ENCODE measurements at places on chromosomes 11 and 22. TPM values are rescaled to one million over a fixed set of nuclear protein-coding genes. Genes with fewer than 3 reads are reported as not detected.

GRCh38 chr11:96265972-96266371 is 77.0 kb downstream of the MAML2 start:
- no peak for DNase-seq

DNA sequence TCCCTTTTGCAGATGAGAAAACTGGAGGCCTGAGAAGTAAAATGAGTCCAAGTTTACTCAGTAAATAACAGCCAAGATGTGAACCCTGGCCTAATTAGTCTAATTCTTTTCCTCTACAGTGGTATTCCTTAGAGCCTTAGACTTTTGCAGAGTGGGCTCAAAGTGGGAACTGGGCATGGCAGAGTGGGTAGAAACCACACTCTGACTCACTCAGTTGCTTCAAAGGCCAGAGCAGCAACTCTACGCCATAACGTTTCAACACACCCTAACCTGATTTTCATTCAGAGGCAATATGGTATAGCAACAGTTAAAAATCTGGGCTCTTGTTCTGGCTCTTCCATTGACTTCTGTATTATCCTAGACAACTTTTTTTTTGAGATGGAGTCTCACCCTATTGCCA is 2.8 kb downstream of the THRSP start:
- DNase-seq, result no peak

GRCh38 chr22:46043339-46043738 is 66.4 kb upstream of the WNT7B start:
- no peak for DNase-seq

- DNase-seq, result no peak
Observed at GRCh38 chr11:45864041-45864440, 16.8 kb downstream of the CRY2 start.

- DNase-seq, result peak; percentile 54
Observed at GRCh38 chr11:128555606-128556005, 31.8 kb downstream of the ETS1 start.

GRCh38 chr22:26127556-26127955 is 41.7 kb upstream of the SEZ6L start:
- DNase-seq, result no peak

- no peak for DNase-seq
Observed at GRCh38 chr11:8213376-8213775, 44.6 kb upstream of the RIC3 start.

GRCh38 chr11:108805030-108805429 is 140.2 kb downstream of the DDX10 start:
- DNase-seq, result no peak

DNA sequence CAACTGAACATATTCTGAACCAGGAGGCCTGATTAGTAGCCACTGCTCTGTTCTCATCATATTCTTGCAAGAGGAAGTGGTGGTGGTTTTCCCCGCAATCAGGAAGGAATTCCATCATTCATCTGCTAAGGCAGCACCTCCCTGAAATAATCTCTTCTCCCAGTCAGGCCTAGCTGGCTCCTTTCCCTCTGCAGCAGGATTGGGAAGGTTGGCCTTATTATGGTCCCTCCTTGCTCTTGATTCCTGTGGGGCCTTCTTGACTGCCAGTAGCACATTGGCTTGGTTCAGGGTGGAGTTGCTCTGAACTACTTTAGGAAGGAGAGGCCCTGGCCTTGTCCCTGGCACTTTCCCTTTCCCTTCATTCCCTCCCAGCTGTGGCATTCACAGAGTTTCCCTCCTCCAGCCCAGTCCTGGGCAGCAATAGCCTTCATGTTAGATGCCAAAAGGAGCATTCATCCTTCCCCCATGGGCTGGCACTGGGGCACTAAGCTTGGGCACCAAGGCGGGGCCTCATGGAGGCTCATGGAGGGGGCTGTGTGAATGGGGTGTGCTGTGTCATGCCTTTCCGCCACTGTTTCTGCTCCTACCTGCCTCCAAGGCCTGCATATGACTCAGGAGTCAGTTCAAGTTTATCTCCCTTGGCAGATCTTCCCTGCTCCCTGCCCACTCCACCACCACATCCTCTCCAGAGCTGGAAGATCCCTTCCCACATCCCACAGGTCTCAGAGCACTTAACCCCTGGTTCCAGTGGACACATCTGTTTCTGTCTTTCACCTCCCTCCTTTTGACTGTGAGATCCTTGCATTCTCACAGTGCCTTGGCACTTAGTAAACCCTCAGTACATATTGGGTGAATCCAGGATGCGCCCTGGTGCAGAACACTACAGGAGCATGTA is 27.6 kb upstream of the CD44 start:
- peak; percentile 100 for DNase-seq

GRCh38 chr11:110106713-110107274 is 13.6 kb downstream of the ZC3H12C start:
- no peak for DNase-seq

DNA sequence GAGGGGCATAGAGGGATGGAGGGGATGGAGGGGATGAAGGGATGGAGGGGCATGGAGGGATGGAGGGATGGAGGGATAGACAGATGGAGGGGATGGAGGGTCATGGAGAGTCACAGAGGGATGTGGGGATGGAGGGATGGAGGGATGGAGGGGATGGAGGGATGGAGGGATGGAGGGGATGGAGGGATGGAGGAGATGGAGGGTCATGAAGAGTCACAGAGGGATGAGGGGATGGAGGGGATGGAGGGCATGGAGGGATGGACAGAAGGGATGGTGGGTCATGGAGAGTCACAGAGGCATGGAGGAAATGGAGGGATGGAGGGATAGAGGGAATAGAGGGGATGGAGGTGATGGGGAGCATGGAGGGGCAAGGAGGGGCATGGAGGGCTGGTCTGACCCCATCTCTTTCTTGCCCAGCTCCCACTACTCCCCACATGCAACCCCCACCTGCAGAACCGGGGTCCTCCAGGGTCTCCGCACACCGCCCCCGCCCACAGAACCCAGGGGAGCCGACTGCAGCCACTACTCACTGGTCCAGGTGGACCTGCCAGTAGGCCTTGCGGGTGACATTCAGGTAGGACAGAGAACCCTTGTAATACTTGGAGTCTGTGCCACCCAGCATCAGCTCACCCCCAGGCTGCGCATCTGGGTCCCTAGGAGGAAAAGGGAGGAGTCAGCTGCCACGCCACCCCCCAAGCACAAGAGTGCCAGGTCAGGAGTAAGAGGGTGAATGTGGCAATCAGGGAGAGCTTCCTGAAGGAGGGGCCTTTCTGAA is 4.2 kb upstream of the IFITM10 start:
- no peak for DNase-seq

DNA sequence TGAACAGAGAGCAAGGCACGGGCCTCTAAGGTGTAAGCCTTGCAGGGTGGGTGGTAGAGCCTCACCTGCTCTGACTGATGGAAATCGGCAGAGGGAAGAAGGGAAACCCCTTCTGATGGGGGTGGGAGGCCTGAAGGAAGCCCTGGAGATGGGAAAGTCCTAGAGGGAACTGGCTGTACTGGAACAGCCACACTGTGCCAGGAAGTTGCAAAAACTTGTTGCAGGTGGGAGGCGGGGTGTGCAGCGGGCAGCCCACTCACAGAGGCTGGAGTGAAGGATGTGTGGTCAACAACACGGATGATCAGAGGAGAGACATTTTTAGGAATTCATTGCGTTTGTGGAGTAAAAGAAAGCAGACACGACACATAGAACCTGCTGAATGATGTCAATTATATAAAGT is 91.3 kb downstream of the ZC3H12C start:
- DNase-seq, result no peak

DNA sequence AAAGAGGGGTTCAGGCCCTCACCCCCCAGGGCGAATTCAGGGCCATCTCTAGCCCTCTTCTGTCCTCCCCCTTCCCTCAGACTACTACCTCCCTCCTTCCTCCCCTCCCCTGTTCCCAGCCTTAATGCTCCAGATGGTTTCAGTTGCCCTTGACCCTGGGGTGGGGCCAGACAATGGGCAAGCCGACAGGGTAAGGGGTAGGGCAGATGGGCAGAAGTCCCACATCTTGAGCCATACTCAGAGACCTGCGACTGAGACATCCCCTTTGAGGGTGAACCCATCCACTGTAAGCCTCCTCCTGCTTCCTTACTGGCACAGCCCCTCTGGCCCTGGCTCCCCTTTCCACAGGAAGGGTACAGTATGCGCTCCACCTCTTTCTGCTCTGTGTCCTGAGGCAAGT is 1.9 kb downstream of the RHBDD3 start:
- DNase-seq, result no peak

GRCh38 chr11:58774164-58774593 is 42.4 kb upstream of the GLYAT start:
- DNase-seq, result no peak

DNA sequence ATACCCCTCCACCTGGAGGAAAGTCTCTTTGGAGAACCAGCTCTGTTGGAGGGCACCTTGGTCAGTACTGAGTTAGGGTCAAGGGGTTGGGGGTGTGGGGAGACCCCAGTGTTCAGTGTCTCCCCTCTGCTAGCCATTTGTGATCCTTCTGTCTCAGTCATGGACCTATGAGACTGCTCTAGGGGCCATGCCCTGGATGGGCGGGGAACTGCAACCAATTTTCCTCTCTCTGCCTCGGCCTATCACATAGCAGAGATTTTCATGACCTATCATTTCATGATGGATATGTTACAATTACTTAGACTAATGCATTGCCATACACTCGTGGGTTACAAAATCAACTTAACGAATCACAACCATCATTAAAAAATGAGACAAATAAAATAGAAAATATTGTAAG is 7.4 kb downstream of the OTOG start:
- no peak for DNase-seq

- DNase-seq, result no peak
Observed at GRCh38 chr22:24145446-24146193, 35.7 kb upstream of the SUSD2 start.

- DNase-seq, result no peak
Observed at GRCh38 chr11:75205564-75206020, 35.0 kb upstream of the TPBGL start.

DNA sequence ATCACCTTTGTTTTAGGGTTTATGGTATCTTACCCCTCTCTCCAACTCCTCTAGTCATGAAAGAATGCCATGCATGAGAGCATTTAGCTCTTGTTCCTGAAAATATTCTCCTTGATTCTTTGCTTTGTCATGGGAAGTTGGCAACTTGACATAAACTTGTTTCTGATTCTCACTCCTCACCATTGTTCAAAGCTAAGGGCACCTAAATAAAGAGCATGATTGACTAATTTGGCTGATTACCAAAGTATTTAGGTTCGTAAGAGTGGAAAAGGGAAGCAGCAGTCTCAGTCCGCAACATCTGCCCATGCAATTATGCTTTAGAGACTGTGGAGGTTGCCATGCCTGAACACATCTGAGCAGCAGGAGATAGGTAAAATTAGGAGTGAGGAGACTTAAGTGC is 26.4 kb downstream of the OR52K1 start:
- no peak for DNase-seq

DNA sequence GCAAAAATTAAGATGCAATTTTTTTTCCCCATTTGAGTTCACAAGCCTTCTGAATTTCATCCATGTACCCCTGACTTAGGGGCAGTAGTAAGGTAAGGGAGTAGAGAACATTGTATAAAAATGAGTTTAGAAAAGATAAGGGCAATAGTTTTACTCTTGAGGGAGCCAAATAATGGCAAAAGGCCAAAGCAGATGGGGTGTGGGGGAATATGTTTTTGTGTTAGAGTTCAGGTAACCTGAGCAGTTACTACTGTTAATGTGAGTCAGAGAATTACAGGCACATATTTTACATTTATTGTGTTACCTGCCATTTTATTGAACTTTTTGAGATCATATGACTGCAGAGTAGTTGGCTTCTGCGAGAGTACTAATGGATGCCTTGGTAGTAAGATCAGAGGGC is 3.1 kb downstream of the EED start:
- DNase-seq, result no peak

GRCh38 chr11:11454671-11455223 is 101.7 kb upstream of the CSNK2A3 start:
- DNase-seq, result no peak

GRCh38 chr11:115378557-115378956 is 125.7 kb downstream of the CADM1 start:
- no peak for DNase-seq

DNA sequence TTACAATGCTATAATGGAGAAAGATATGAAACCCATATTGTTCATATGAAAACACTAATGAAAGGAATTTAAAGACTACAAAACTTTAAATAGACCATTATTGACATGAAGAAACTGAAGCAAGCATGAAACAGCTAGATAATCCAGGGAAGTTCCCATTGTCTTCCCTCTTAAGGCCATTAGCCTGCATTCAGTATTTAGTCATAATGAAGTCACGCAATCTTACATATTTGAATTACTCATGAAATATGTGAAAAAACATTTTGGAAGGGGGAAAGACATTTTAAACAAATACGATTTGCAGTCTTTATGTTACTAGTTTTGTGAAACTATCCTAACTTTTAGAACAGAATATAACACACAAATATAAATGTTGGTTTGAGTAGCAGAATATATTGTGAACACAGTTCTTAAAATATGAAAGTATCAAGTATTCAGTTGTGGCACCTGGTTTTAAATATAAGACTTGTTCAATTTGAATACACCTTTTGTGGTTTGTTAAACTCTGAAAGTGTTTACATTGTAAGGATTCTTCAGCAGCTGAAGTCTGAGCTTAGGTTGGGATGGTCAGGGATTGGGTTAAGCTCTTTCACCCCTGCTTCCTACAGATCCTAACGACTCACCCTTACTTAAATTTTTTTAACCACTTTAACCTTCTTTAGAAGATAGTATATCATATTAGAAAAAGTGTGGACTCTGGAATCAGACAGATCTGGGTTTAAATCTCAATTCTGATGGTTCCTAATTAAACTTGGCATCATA is 500.3 kb upstream of the TENM4 start:
- no peak for DNase-seq

Gene BTG4
- not detected for total RNA-seq

Gene SCGB1D2
- not detected for total RNA-seq

Gene MN1
- total RNA-seq, result 0.37 TPM

Gene UVRAG
- 12.3 TPM for total RNA-seq

Gene PYGM
- total RNA-seq, result 0.02 TPM

Gene FOSL1
- 374 TPM for total RNA-seq

Gene OR51B4
- total RNA-seq, result 21.5 TPM

Gene VSIG10L2
- not detected for total RNA-seq

Gene SUN2
- total RNA-seq, result 84.8 TPM

Gene CRYBA4
- not detected for total RNA-seq

Gene OR10A2
- not detected for total RNA-seq

Gene SAA1
- total RNA-seq, result 0.69 TPM

Gene SEC14L6
- total RNA-seq, result not detected

Gene TUBA8
- 0.17 TPM for total RNA-seq
